ENCODE measurements at places on chromosomes 16 and 17.

DNA sequence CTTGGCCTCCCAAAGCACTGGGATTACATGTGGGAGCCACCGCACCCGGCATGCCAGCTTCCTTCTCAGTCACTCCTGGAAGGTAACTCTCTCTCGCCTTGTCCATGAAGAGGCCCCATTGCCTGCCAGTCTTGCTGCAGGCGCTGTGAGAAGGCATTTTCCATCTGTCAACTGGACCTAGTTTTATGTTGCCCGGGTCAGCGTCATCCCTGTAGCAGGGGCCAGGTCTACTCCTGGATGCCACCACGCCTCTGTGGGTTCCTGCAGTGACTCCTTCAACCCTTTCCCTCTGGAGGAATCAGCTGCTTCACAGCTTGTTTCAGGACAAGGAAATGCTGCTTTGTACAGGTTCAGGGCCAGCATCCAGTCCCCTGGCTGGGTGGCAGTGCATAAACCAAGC lies 2.6 kb upstream of the NLRC3 start:
- DNase-seq: no peak

DNA sequence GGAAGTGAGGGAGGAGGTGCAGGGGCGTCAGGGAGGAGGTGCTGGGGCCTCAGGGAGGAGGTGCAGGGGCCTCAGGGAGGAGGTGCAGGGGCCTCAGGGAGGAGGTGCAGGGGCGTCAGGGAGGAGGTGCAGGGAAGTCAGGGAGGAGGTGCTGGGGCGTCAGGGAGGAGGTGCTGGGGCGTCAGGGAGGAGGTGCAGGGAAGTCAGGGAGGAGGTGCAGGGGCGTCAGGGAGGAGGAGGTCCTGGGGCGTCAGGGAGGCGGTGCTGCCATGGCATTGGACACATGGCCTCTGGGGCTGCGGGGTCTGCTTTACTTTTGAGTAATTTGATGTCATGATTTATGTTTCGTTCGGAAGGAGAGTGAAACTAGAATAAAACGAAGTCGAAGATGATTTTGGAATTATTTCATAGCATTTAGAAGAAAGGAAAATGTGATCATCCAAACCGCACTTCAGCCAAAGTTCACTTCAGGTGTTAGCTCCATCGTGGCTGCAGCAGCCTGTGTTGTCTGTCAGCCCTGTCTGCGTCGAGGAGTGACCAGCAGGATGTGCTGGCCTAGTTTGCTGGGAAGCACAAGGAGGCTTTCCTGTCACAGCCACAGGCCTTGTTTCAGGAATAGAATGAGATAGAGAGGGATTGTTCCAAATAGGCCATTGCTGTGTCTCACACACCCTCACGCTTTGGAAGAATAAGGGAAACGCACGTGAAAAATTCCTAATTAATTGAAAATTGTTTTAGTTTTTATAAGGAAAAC lies 42.8 kb downstream of the RAB11FIP3 start:
- DNase-seq: no peak

DNA sequence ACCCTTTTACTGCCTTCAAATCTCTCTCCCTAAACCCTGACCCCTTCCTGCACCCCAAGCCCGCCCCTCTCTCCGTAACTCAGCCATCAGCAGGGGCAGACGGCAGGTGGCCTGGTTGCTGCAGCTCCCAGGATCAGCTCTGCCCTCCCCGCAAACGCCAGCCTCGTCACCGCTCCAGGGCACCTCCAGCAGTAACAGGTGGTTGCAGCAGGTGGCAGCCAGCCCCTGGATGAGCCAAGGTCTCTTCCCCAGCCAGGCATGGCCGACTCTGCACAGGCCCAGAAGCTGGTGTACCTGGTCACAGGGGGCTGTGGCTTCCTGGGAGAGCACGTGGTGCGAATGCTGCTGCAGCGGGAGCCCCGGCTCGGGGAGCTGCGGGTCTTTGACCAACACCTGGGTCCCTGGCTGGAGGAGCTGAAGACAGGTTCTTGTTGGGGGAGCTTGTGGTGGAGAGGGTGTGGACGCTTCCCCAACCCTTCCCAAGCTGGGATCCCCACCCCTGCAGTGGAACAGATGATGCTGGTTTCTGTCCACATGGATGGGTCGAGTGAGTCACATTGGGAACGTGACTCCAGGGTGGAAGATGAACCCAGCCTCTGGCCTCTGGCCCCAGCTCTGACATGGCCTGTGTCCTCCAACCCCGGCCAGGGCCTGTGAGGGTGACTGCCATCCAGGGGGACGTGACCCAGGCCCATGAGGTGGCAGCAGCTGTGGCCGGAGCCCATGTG lies 558 bp downstream of the HSD3B7 start:
- no peak for DNase-seq

- no peak for DNase-seq
Measured at GRCh38 chr16:4925293-4925607, 11.7 kb downstream of the PPL start.

DNA sequence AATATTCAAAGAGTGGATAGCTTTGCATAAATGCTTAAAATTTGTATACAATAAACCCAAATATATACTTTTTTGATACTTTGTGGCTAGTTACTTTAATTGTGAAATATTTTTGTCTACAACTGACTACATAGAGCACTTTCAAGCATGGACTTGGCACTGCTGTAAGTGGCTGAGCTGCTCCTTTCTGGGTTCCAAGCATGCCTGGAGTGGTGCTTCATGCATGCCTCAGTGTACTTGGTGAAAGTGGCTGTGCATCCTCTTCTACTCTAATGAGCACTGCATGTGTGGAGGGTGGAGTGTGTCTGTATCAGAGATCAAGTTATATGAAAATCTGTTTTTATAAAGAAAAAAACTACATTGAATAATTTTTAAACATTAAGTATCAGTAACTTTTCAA lies 94.1 kb downstream of the OMG start:
- DNase-seq: no peak

DNA sequence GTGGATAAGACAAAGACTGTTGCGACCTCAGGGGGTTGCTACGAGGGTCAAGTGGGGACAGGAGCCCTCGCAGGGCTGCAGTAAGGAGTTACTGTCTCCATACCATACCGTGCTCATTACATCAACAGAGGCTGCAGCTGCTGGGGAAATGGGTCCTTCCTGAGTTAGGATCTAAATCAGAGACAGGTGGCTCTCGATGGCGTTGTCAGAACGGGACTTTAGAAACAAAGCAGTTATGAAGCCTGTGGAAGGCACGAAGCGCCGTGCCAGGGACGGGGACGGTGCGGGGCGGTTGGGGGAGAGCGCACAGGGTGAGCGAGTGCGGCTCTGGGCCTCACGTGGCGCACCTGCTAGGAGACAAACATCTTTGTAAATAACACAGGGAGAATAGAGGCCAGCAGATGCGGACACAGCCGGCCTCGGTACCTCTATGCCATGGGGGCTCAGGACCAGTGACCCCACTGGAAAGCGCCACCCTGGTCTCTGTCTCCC lies 34.4 kb downstream of the ZCCHC14 start:
- DNase-seq: no peak

DNA sequence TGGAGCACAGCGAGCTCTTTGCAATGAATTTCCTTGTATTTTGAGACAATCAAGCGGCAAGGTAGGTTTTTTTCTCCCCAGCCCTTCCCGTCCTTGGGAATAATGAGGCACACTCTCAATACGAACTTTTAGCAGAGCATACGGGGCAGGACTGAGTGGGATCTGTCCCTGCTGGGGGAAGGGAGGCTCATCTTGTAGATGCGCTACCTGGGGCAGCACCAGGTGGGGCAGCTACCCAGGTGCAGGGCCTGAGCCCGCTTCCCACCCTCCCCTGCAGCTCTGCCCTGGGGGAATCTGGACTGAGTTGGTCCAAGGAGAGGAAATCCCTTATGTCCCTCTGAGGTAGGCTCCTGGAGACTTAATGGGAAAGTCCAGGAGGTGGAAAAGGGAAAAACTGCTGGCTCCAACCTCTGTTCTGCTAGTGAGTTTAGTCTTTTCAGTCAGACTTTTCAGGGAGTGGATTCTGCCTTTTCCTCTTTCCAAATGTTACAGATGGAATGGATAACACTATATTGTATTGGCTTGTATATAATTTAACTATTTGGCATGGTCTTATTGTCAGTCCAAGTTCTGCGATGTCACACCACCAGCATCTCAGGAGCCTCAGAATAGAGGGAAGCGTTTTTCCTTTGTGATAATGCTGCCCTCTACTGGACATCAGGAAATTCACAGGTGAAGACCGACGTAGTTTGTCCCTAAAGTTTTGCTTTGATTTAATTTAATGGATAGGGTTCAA lies 9.6 kb upstream of the CES1 start:
- peak; percentile 53 for DNase-seq

DNA sequence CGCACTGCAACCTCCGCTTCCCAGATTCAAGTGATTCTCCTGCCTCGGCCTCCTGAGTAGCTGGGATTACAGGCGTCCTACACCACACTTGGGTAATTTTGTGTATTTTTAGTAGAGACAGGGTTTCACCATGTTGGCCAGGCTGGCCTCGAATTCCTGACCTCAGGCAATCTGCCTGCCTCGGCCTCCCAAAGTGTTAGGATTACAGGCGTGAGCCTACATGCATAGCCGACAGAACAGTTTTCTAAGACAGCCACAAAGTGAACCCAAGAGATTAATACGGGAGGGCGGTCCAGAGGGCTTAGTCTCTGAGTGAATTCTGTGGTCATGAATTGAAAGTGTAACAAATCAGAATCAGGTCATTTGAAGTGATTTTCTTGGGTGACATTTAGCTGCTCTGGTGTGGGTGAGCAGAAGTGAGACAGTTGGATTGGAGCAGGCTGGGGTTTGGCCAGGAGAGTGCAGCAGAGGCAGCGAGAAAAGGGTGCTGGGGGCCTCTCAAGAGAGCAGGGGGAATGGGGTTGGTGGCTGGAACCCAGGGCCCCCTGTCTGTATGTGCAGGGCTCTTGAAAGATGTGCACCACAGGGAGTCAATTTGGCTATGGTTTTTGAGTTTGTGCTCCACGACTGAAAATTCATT lies 231.4 kb upstream of the WSCD1 start:
- no peak for DNase-seq

DNA sequence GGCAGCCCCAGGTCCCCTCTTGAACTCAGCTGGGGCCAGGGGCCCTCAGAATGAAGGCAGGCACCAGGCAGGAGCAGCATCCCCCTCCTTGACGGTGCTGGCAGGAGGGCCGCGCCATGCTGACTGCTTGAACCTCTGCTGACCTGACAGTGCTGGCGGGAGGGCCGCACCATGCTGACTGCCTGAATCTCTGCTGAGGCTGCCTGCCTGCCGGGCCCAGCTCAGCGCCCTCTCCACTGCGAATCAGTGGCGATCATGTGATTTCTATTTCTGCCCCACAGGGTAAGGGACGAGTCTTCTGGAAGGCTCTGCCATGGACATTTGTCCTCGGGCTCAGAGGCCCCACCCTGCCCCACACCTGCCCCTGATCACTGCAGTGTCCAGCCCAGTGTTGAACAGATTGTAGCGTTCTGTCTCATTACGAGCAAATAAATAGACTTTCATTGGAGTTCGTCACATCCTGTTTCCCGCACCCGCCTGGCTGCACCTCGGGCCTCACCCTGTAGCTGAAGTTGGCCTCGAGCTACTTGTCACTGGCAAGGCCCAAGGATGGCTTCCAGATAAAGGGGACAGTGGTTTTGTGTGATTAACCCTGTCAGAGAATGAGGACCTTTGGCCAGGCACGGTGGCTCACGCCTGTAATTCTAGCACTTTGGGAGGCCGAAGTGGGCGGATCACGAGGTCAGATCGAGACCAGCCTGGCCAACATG lies 8.6 kb downstream of the C16orf90 start:
- DNase-seq: no peak

GRCh38 chr17:55527540-55528118 lies 16.4 kb upstream of the SMIM36 start:
- no peak for DNase-seq

GRCh38 chr16:12252616-12253015 lies 276.1 kb downstream of the SNX29 start:
- no peak for DNase-seq

- DNase-seq: no peak
Measured at GRCh38 chr17:42702446-42702845, 20.1 kb downstream of the CNTNAP1 start.

- no peak for DNase-seq
Measured at GRCh38 chr16:26317885-26318284, 626.1 kb downstream of the HS3ST4 start.

DNA sequence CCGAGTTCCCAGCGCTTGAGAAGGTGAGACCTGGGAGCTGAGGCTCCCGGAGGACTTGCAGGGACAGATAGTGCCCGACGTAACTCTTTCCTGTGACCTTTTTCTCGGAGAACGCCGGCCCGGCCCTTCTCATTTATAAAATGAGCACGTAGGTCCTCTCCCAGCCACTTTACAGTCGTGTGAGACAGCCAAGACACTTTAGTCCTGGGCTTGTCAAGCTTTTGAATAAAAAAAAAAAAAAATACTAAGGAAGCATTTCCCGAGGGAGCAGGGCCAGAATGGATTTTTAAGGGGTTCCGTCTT lies 241 bp downstream of the DRC3 start:
- DNase-seq: no peak

DNA sequence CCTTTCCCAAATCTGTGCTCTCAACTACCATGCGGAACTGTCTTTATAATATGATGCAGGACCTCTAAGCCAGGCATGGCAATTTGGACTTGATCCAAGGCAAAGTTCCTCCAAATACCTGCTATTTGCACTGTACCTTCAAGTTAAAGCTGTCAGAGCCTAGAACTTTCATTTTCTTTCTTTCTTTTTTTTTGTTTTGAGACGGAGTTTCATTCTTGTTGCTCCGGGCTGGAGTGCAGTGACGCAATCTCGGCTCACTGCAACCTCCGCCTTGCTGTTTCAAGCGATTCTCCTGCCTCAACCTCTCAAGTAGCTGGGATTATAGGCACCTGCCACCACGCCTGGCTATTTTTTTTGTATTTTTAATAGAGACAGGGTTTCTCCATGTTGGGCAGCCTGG lies 51.7 kb downstream of the ARHGAP27 start:
- no peak for DNase-seq

DNA sequence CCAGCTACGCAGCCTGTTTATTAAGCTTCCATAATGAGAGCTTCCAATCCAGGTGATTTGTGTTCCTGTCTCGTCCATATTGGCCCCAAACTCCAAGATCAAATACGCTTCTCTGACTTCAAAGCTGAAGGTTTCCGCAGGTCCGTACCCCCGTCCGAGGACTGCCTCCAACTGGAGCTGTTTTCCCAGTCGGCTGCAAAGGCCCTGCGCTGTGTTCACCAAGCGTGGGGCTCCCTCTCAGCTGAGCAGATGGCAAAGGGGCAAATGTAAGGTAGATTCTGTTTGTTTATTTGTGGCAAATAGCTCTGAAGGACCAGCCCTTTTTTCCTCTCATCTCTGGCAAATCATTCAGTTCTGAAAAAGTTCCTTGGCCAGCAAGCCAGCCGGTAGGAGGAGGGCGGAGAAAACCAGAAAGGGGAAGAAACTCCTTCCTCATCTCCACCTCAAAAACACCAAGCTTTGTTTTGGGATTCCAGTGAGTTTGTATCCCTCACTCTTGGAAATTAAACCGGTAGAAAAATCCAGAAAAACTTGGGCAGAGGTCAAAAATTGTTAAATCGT lies 35.2 kb downstream of the NXN start:
- no peak for DNase-seq

GRCh38 chr17:81037026-81037797 lies 2.3 kb downstream of the BAIAP2 start:
- DNase-seq: no peak

GRCh38 chr17:76561799-76562268 lies 22.0 kb downstream of the PRCD start:
- DNase-seq: no peak

Measured in tibial nerve (tissue), 4 donors.